ENCODE measurements at places on chromosomes 7 and 10.

GRCh38 chr7:1535701-1536454 is 5.4 kb downstream of the MAFK start:
- no peak for DNase-seq

DNA sequence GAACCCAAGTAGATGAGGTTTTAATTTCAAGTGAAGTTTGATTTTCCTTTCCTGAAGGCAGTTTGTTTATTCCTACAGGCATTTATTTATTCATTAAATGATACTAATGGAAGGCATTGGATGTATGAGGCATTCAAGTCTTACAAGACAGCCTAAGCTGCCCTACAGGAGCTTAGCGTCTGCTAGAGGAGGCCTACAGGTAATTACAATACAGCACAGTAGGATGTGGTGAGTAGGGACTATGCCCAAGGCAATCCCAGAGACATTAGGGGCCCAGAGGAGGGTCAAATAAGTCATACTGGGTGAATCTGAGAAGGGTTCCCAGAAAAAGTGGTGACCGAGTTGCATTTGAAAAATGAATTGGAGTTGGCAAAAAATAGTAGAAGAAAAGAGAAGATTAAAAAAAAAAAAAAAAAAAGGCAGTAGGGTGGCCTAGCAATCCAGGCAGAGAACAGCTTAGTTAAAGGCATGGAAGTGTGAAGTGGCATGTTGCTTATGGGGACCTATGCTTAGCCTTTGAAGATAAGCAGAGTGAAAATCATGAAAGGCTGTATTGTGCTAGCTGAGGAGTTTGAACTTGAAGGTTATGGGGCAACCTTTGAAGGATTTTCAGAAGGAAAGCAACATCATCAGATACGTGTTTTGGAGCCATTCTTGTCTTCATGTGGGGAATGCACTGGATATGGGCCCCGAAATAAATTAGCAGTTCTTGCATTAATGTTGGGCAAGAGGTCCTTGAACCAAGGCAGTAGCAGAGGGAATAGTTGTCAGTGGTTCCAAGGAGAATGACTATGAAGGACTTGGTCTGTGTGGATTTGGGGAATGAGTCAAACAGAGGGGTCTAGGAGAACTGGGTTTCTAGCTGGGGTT is 65.5 kb downstream of the SNX10 start:
- DNase-seq = no peak

GRCh38 chr10:131898061-131898460 is 2.7 kb upstream of the PPP2R2D start:
- DNase-seq = no peak

DNA sequence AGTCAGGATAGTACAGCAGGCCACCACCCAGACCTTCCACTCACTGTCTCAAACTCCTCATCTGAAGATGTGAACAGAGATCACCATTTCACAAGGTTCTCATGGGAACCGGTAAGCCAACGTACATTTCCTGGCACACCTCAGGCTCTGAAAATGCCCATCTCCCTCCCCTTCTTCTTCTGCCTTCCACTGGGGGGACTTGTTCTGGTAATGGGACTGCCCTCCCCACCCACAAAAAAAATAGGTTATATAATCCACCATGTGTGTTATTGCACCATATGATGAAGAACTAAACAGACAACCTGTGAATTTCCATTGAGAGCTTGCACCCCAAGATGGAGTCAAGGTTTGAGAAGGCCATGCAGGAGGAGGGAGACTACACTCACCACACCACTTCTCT is 42.1 kb upstream of the IKZF1 start:
- DNase-seq = no peak

DNA sequence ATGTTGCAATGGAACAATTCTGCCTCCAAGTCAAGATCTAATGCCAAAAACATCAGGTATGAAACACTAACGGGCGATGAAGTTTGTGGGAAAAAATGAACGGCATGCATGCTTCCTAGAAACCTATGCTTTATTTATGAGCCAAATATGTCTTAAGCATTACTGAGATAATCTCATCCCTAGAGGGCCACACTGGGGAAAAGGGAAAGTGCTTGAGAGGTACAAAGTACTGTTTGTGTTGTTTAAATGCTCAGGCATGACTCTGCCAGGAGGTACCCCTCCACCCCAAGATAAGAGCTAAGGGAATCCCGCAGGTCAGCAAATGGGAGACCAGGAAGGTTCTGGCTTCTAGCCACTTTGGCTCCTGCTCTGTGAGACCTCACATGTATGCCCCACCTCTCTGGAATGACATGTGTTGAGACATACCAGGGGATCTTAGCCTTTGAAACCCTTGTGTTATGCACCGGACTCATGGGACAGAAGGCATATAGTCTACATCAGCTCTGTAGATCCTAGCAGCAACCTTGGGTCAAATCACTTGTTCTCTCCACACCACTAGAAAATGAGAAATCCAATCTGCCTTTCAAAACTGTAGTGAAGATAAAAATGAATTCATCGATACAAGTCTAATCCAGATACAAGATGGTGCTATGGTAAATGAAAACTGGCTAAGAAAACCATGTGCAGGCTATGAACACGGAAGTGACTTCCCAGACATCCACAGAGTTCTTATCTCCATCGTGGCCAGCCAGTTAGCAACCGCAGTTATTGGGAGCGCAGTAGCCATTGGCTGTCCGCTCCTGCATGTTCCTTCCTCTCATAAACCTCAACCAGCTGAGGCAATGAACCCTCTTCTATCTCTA is 61.0 kb downstream of the CREB3L2 start:
- no peak for DNase-seq

GRCh38 chr10:116899626-116900025 is 50.3 kb downstream of the ENO4 start:
- DNase-seq = no peak

DNA sequence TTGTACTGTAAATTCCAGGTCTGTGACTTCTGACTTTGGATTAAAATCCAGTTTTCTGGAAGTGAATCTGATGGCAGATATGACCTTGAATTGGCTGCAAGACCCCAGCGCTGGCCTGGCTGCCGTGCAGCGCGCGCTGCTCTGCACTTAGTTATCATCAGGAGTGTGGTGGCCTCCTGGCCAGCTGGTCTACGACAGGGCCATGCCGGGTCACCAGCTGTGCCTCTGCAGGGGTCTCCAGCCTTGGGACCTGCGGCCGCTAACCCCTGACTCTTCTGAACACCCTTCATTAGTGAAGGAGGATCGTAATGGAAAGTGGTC is 190.7 kb upstream of the SH2B2 start:
- DNase-seq = no peak

DNA sequence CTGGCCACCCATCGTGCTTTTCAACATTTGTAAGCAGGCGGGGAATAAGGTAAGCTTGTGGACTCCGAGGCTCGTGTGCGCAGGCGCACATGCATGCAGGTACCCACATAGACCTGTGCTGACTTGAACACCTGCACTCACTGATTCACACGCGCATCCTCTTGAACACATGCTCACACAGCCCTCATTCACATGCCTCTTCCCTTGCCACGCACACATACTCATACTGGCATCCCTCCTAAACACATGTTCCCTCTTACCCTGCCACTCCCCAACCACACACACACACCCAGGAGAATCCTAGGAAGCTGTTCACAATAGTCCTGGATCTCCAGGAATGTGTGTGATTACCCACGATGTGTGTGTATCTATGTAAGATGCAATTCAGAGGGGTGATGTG is 44.1 kb upstream of the LBX1 start:
- DNase-seq = no peak

DNA sequence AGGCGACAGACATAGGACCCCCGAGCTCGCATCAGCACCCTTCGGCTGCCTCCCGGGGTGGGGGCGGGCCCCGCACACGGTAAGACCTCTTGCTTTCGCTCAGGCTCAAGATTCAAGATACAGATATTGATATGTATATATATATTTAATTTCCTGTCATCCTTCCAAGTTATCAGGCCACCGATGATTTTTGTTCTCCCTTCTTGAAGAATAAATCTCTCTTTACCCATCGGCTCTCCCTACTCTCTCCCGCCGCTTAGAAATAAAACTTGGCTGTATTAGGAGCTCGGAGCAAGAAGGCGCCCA is 603 bp downstream of the ADRA2A start:
- DNase-seq = no peak

- no peak for DNase-seq
These were observed 21.0 kb upstream of the CCDC71L start for GRCh38 chr7:106681815-106682495.

- no peak for DNase-seq
These were observed 451.5 kb upstream of the SEMA3D start for GRCh38 chr7:85638394-85638793.

GRCh38 chr10:121926671-121927317 is 1.0 kb downstream of the ATE1 start:
- no peak for DNase-seq

GRCh38 chr7:96952974-96953391 is 52.4 kb upstream of the DLX6 start:
- no peak for DNase-seq

GRCh38 chr7:151191544-151191943 is 4.5 kb upstream of the ASB10 start:
- DNase-seq = no peak

DNA sequence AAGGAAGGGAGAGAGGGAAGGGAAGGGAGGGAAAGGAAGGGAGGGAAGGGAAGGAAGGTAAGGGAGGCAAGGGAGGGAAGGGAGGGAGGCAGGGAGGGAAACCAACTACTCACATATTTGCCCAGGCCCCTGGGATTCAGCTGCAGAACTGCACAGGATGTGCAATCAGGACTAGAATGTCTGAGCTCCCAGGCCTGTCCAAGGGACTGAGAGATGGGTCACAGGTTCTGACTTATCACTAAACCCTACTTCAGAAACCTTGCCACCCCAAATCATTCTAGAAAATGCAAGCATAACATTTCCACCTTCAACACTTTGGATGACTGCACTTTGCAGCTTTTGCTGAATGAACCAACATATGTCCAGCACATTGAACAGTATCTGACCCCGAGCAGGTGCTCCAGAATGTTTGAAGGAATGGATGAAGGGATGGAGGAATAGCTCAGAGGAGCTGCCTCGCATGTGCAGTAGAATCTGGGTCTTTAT is 245.3 kb downstream of the KCNMA1 start:
- DNase-seq = no peak

DNA sequence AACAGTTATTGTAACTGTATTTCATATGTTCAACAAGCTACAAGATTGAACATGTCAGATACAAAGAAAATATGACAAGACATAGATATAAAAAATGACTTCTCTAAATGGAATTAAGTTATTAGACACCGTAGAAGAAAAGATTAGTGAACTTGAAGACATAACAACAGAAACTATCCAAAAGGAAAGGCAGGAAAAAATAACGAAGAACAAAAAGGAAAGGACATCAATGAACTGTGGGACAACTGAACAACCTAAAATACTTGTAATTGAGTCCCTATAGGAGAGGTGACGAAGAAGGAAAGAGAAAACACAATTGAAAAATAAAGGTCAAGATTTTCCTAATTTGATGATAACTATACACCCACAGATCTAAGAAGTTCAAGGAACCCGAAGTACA is 32.3 kb downstream of the UPF2 start:
- no peak for DNase-seq

GRCh38 chr10:47090042-47090441 is 178.8 kb downstream of the PTPN20 start:
- DNase-seq = no peak

GRCh38 chr7:100875356-100875751 is 451 bp downstream of the SRRT start:
- DNase-seq = no peak

DNA sequence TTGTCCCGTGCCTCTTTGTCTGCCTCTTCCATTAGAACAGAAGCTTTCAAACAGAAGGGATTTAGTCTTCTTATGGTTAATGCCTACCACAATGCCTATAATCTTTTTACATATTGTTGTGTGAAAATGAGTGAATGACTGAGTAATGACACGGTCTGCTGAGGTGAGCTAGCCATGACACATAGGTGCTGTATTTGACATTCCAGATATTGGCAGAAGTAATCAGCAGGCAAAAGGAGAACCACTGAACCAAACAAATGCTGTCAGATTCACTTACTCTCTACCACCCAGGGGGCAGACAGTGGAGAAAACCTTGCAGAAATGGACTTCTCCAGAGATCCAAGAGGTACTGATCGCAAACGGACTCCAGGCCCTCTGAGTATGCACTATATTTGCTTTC is 377.2 kb upstream of the VWC2 start:
- DNase-seq = no peak

- no peak for DNase-seq
These were observed 611.9 kb upstream of the FOXK1 start for GRCh38 chr7:4070214-4070613.

DNA sequence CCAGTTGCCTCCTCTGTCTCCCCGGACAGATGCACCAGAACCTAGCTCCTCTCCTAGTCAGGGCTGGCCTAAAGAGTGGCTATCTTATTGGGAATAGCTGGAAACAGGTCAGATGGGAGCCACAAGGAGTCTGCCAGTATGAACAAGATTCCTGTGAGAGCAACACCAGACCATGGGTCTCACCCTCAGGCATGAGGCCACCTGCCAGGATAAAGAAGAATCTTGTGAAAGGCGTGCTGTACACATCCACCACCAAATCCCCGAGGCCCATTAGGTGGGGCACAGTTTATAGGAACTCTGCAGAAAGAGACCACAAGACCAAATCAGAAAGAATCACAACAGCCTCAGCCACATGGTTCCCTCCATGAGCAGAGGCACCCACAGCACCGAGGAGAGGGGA is 325.9 kb downstream of the TNS3 start:
- DNase-seq = no peak

GRCh38 chr10:50398381-50398780 is 147.1 kb upstream of the ASAH2 start:
- no peak for DNase-seq

GRCh38 chr10:113381981-113382509 is 170.8 kb upstream of the HABP2 start:
- DNase-seq = no peak

- DNase-seq = no peak
These were observed 62.0 kb downstream of the PARP12 start for GRCh38 chr7:140000666-140001268.

DNA sequence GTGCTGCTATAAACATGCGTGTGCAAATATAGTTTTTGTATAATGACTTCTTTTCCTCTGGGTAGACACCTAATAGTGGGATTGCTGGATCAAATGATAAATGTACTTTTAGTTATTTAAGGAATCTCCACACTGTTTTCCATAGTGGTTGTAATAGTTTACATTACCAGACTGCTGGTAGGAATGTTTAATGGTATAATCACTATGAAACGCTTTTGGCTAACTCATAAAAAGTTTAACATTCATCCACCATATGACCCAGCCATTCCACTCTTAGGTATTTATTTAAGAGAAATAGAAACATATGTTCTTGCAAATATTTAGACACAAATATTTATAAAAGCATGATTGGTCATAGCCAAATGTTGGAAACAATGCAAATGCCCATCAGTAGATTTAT is 32.1 kb upstream of the TFEC start:
- no peak for DNase-seq

GRCh38 chr7:147014286-147014955 is 897.8 kb downstream of the CNTNAP2 start:
- DNase-seq = no peak

All from activated T-cell treated with anti-CD3 and anti-CD28 coated beads, Interleukin-2, amount 50 U/mL, for 4 hours (primary cell).